Stimulated activated effector memory CD8-positive, alpha-beta T cell treated with anti-CD3 and anti-CD28 coated beads, Interleukin-12 subunit alpha, Interleukin-12 subunit beta, amount 100 ng/mL, for 72 hours (primary cell): ENCODE measurements at places on chromosomes 5 and 9.
A peak's percentile ranks its signal among the peaks of the same experiment; 100 is the strongest.

GRCh38 chr9:97714435-97714834 lies 17.3 kb upstream of the XPA start:
- no peak for DNase-seq

- no peak for DNase-seq
Observed at GRCh38 chr9:69834591-69835184, 14.1 kb downstream of the CFAP95 start.

- no peak for DNase-seq
Observed at GRCh38 chr9:105392531-105392930, 55.3 kb upstream of the FSD1L start.

GRCh38 chr5:134005417-134006061 lies 764 bp upstream of the VDAC1 start:
- DNase-seq = peak; percentile 12

GRCh38 chr5:41870627-41871048 lies 413 bp upstream of the OXCT1 start:
- DNase-seq = no peak

DNA sequence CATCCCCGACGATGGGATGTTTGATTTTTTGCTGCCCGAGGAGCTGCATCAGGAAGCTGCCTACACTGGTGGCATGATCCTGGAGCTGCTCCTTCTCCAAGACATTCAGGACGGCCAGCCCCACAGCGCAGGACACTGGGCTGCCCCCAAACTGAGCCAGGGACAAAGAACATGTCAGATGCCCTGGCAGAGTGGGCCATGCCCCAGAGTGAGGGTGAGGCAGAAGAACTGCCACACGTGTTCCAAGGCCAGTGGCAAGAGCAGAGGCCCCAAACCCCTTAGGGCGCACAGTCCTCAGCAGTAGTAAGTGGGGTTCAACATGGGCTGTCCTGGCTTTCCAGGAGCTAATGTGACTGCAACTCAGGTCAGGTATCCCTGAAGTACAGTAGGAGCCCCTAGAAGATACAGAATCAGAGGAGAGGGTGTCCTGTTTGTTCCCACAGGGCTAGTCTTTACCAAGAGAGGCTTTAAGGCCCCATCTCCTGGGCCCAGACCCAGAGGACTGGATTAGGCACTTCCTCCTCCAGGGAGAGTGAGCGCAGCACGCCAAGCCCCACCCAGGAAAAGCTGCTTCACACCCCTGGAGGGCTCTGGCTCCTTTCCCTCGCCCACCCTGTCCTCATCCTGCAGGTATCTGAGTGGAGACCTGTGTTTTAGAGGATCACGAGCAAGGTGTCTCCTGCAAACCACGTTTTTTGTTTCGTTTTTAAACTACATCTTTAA lies 11.1 kb downstream of the HNRNPAB start:
- no peak for DNase-seq

GRCh38 chr5:1322955-1323802 lies 21.7 kb downstream of the CLPTM1L start:
- DNase-seq = no peak

GRCh38 chr9:136093995-136094881 lies 851 bp downstream of the NACC2 start:
- peak; percentile 81 for DNase-seq

DNA sequence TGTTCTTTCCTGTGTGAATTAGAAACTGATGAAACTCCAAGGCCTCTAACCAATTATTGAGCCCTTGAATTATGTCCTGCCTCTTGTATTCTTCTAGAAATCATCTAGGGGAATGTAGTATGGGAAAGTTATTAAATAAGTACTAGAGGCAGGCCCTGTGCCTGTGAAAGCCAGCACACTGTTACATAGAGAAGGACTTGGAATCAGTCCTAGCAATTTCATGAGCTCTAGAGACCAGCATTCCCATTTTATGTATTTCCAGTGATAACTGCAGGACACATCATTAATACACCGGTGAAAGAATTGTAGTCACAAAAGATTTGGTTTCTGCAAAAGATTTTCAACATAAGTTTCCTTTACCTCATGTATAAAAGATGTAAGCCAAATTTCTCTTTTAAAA lies 168.5 kb upstream of the VLDLR start:
- no peak for DNase-seq

DNA sequence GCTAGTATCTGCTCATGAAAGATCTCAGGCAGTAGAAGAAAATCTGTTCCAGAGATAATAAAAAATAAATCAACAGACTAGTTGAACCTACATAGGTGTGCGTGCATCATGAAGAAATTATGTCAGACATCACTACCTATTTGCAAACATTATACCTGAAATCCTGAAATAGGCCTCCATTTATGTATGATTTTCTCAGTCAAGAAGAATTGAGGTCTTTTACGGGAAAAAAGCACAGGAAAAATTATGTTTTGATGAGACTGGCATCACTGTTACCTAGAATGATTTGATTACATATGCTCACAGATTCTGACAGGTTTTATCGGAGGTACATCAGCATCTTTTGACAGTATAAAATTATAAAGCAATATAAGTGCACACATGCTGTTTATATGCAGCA lies 1570.5 kb upstream of the NUDT12 start:
- no peak for DNase-seq

GRCh38 chr5:158777647-158778350 lies 321.9 kb downstream of the EBF1 start:
- no peak for DNase-seq

DNA sequence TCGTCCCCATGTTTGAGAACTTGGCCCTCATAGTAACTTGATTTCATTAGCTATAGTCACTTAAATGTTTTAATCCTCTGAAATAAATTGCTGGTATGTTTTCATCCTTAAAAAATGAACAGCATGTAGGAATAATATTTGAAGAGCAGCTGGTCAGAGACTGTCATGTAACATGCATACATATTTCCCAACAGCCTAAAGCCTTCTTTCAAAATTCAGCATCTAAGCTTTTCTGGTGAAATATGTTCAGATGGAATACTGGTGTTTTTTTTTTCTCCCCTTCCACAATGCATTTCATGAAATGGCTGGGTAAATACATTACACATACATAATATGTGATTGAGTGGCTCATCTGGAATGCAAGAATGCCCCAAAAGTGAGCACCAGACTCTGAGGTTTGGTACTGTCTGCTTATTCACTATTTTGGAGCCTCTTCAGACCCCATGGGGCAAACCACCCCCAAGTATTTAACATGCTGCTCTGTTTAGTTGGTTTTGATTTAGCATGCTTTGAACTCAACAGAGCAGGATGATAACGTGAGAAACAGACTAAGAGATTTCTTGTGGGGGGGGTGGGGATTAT lies 94.0 kb downstream of the SMARCA2 start:
- DNase-seq = no peak

DNA sequence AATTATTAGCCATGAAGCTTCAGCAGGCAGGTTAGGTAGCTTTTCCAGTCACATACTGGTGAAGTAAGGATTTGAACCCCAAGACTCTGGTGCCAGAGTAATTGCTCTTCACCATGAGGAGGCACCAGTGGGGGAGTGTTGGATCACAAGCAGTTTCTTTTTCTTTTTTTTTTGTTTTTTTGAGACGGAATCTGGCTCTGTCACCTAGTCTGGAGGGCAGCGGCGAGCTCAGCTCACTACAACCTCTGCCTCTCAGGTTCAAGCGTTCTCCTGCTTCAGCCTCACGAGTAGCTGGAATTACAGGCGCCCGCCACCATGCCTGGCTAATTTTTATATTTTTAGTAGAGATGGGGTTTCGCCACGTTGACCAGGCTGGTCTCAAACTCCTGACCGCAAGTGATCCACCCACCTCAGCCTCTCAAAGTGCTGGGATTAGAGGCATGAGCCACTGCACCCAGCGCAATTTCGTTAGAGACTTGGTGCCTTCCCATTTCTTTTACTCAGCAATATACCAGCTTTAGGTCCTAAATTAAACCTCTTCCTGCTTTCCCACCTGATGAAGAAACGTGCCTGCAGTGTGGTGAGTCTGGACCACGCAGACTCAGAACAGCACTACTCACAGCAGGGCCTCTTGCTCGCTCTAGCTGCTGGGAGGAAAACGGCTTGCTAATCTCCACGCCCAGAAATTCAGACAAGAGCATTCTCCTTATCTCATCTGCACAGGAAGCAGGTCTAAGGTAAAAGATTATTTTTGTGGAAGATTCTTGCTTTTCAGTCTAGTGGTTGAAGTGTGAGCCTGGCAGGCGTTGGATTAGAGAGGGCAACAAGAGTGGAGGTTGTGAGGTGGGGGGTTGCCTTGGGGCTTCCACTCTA lies at the start of gene S100Z:
S100Z (plus strand) TSS at position 596 of the 873 bp plus-strand sequence. CDS start 25,346 bp downstream, outside the sequence.
- no peak for DNase-seq

GRCh38 chr9:38017149-38017884 lies 51.7 kb downstream of the SHB start:
- DNase-seq = no peak

GRCh38 chr5:84383296-84383815 lies 1.3 kb downstream of the EDIL3 start:
- DNase-seq = no peak

DNA sequence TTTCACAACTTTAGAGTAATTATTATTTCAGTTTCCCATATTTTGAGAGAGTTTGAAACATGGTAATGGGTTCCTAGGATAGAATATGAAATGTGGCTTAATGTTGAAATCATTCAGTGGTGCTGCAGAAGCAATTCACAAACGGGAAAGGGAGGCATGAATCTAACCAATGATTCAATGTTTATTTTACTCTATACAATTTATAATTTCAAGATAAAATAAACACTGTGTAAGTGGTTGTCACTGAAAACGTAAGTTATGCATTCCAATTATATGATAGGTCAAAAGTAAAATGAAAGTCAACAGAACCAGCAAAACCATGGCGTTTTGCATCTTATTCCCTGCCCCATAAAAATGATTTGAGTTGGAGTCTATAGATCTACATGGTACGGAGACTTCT lies 1207.1 kb upstream of the CDH18 start:
- DNase-seq = no peak

- no peak for DNase-seq
Observed at GRCh38 chr5:146799671-146800070, 78.9 kb downstream of the PPP2R2B start.

- DNase-seq = no peak
Observed at GRCh38 chr5:121816164-121816563, 35.5 kb upstream of the FTMT start.

GRCh38 chr5:147397616-147398015 lies 112.3 kb downstream of the DPYSL3 start:
- no peak for DNase-seq

DNA sequence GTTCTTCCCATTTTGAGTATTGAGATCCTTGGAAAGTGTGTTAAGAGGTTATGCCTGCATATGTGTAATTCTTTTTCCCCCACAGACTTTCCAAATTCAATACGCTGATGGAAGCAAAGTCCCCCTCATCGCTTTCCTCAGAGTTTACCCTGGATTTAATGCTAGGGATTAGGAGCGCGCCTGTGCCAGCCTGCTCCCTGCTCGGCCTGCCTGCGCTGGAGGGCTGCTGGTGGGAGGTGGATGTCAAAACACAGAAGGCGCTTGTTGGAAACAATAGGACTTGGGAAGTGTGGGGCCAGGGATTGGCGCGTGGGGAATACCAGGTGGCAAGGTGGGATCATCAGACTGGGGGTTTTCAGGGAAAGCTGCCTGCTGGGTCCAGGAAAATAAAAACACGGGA lies 39.8 kb upstream of the PTCH1 start:
- no peak for DNase-seq

DNA sequence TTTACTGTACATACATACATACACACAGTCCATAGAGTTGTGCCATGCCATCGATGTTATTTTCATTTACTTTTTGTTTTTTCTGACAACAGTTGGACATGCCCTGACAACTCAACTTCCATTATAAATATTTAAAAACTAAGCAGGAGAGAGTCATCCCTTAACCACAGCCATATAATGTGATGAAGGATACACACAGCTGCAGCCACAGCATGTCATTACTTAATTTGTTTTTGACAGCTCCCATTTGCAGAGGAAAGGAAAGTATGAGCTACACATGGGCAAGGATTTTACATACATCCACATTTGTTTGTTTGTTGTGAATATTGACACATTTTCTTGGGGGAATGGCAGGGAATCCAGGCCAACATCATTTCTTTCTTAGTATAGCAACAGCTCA lies 91.5 kb upstream of the TUT7 start:
- DNase-seq = no peak

GRCh38 chr5:168249923-168250322 lies 41.5 kb upstream of the WWC1 start:
- DNase-seq = no peak

- no peak for DNase-seq
Observed at GRCh38 chr5:130052752-130053151, 148.5 kb downstream of the CHSY3 start.

GRCh38 chr9:90665072-90665471 lies 22.4 kb upstream of the DIRAS2 start:
- no peak for DNase-seq

DNA sequence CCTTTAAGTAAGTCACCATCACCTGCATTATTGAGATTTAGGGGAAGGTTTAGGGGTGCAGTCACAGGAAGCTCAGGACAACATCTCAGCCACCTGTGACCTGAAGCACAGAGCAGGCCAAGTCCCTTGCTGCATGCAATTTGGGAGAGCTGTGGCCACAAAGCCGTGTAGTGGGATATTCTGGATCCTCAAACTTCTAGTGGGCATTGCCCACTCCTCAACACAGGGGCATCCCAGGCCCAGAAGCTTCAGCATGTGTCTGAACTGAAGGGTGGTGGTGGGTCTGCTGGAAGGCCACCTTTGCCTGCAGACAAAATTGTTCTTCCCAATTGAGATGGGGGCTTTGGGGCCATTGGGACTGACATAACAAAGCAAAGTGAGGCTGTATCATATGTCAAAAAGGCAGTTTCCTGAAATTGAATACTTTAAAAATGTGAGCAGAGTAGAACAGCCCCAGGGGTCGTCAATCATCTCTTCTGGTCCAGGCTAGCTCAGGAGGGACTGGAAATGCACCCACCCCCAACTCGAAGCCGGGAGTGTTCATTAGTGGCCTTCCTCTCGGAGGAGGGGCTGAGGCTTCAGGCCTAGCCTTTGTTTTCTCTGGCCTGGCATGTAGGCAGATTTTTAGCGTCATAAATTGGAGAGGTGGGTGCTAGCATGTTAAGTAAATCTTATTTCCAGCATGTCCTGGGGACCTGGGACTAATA lies 2.8 kb upstream of the GADD45G start:
- DNase-seq = no peak

DNA sequence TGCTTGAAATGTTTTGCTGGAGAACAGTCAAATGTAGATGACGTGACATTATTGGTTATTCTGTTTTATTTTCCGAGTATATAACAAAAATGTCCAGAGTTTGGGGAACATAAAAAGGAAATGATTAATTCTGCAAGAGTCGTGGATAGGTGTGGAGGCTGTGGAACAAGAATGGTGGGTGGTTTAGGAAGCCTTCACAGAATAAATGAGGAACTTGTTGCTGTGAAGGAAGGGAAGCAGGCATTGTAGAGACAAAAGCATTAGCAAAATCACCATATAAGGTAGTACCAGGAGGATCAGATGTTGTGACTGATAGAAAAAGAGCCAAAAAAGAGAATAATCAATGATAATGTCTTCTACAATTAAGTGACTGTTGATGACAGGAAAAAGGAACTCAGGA lies 66.2 kb upstream of the CNTLN start:
- no peak for DNase-seq

DNA sequence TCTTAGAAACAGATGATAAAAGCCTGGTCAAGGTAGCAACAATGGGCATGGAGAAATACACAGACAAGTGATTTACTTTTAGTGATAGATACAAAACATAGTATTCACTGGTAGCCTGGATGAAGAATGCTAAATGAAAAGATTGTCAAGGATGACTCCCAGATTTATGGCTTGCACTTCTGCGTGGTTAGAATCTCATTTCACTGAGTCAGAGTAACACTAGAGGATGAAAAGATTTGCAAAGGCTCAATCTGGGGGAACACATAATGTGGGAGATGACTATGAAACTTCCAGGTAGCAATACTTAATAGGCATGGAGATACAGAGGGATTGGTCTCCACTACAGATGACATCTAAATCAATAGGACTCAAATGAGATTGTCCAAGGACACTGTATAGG lies 38.4 kb downstream of the AGTPBP1 start:
- DNase-seq = no peak
